ENCODE measurements at places on chromosomes 2 and 18. TPM values are rescaled to one million over a fixed set of nuclear protein-coding genes. Genes with fewer than 3 reads are reported as not detected.

The DCDC2C gene
- 0.18 TPM for total RNA-seq

The SIGLEC15 gene
- 0.09 TPM for total RNA-seq

The FAM136A gene
- total RNA-seq: 39.7 TPM

DNA sequence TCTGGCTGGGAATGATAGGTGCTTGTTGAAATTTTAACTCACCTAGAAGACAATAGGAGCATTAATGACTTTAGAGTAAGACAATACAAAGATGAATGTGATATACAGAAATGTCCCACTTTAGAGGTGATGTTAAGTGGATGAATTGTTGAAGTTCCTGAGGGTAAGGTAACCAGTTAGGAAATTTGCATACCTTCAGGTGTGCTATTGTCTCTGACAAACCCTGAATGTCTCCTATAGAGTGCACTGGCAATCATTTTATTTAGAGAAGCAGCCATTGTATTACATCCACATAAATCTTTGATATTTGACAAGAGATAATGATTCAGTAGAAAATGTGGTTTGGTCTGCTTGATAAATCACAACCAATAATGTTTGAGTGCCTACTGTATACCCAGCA is 228.5 kb downstream of the RNF144A start:
- H3K4me3 ChIP-seq: no peak overlapping the region
- DNase-seq: no peak
- no peaks in the 10 kb centered on the region for H3K4me1 ChIP-seq
- H3K36me3 ChIP-seq: no peaks in the 10 kb centered on the region
- no peak overlapping the region for H3K27ac ChIP-seq
- no peaks in the 10 kb centered on the region for H3K27me3 ChIP-seq

DNA sequence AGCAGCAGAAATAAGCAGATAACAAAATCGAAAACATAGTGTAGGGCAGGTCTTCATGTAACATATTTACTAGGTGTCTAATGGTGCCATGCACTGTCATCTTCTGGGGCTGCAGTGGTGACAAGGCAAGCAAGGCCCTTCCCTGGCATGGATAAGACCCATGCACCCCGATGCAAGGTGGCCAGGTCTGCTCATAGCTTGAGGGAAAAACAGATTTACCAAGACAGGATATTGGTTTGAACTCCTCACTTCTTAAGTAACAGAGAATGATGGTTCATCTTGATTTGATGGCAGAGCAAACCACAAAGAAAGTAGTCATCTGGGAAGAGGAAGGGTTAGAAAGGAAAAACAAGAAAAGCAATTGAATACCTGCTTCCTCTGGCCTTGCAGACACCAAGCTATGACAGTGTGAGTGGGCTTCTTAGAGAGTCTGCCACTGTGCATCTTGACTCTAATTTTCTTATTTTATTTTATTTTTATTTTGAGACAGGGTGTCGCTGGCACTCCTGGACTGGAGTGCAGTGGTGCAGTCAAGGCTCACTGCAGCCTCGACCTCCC is 35.8 kb upstream of the EML6 start:
- H3K27ac ChIP-seq: no peak overlapping the region
- H3K36me3 ChIP-seq: no peaks in the 10 kb centered on the region
- no peak overlapping the region for H3K4me3 ChIP-seq

GRCh38 chr2:102770506-102770905 is 8.7 kb downstream of the TMEM182 start:
- H3K4me1 ChIP-seq: peaks cover 20% of the 10 kb centered on the region
- H3K36me3 ChIP-seq: peaks cover 4% of the 10 kb centered on the region
- H3K27me3 ChIP-seq: no peaks in the 10 kb centered on the region
- peak; percentile 33 for DNase-seq
- H3K4me3 ChIP-seq: no peak overlapping the region

DNA sequence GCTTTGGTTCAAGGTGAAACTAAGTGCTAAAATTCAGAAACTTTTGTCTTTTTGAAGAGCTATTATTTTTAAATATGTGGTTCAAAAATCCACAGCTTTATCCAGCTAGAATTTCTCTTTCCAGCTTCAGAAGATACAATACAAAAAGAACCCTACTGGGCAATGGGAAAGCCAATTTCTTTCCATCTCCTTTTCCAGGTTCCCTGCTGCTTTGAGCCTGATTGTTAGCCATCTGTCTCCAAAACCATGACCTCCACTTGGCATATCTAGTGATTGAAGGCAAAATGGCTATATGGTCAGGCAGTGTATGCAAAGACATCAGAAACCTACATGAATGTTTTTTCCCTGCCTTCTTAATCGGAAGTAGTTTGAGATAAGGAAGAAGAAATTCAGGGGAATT is 134.1 kb downstream of the KCNH7 start:
- H3K27ac ChIP-seq: no peak overlapping the region
- no peak for DNase-seq
- no peaks in the 10 kb centered on the region for H3K36me3 ChIP-seq
- no peaks in the 10 kb centered on the region for H3K4me1 ChIP-seq
- no peaks in the 10 kb centered on the region for H3K27me3 ChIP-seq

GRCh38 chr2:230664128-230664527 is 48.5 kb upstream of the CAB39 start:
- peak; percentile 50 for DNase-seq
- no peak overlapping the region for H3K27ac ChIP-seq
- H3K36me3 ChIP-seq: no peaks in the 10 kb centered on the region
- H3K4me1 ChIP-seq: peaks cover 52% of the 10 kb centered on the region

DNA sequence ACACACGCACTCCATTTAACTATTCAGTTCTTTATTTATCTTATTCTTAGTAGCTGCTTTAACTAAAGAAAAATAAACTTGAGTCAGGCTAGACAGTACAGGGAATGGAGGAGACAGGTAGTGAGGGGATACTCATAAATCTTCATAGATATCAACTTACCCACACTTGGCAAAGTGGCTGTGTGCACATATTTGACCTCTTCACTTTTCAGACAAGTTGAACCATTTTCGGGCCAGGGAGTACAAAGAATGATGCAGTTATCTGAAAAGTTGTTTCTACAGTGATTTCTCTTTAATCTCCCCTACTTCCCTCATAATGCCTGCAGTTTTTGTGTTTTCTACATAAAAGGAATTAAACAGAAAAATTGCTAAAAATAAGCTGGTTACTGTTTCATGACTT is 307.5 kb downstream of the GULP1 start:
- peak overlapping the region; percentile 8 for H3K27ac ChIP-seq
- H3K36me3 ChIP-seq: no peaks in the 10 kb centered on the region
- DNase-seq: peak; percentile 15
- H3K4me3 ChIP-seq: no peak overlapping the region
- no peaks in the 10 kb centered on the region for H3K4me1 ChIP-seq

Measured in muscle of leg (tissue), 16 donors.